ENCODE measurements at places on chromosomes 13 and 19. TPM values are rescaled to one million over a fixed set of nuclear protein-coding genes. Genes with fewer than 3 reads are reported as not detected.

- no peak for DNase-seq
These were observed 4.8 kb upstream of the SMG9 start for GRCh38 chr19:43759515-43759914.

DNA sequence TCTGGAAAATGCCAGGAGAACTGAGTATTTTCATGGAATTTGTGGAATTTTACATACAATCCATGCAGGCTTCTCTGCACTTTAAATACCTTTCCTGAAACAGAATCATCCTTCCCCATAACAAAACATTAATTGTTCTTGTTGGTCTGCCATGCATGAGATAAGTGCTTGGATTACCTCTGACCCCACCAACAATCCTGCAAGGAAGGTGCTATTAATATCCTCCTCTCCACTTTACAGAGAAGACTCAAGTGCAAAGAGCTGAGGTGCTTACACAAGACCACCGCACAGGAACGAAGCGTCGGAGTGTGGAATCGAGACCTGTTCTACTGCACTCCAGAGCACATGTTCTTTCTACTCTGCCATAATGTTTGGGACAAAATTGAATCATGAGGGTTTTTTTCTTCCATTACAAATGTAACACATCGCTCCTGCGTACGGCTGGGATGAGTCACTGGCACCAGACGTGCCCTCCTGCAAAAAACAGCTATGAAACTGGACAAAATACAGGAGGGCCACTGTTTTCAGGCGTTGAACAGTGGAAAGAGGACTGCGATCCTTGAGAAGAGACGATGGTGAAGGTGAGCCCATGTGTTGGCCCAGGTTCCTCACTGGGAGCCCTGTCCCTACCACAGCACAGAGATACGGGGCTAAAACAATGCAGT, 12.9 kb upstream of the LRRC4B start:
- DNase-seq, result no peak

- DNase-seq, result no peak
These were observed 4.6 kb upstream of the SLC44A2 start for GRCh38 chr19:10620786-10621185.

GRCh38 chr19:54871696-54872095, 2.3 kb upstream of the FCAR start:
- DNase-seq, result no peak

LRRC63 gene
- 0.63 TPM for total RNA-seq

Measured in activated CD4-positive, alpha-beta memory T cell treated with anti-CD3 and anti-CD28 coated beads for 36 hours (primary cell).